Osteoblast (primary cell): ENCODE measurements at places on chromosomes 5 and 9. TPM values are rescaled to one million over a fixed set of nuclear protein-coding genes. Genes with fewer than 3 reads are reported as not detected.

DNA sequence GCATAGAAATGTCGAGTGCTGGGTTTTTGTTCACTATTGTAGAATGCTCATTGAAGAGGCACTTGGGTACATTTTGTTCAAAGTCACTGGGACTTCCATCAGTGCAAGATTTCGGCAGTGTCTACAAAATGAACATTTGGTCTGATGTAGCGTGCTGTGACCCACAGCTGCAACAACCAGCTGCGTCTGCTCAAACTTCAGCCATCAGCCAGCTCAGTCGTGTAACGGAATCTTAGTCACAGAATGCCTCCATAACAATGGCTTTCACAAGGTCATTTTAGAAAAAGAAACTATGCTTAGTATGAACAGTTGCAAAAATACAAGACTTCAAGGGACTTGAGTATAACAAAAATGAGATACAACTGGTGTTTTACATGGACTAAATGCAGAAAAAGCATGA lies 828.1 kb upstream of the GRAMD2B start:
- H3K4me3 ChIP-seq: no peak overlapping the region
- H3K36me3 ChIP-seq: no peaks in the 10 kb centered on the region
- no peak overlapping the region for H3K27ac ChIP-seq
- DNase-seq: no peak
- peaks cover 7% of the 10 kb centered on the region for H3K4me1 ChIP-seq

- DNase-seq: peak; percentile 46
- H3K36me3 ChIP-seq: peaks cover 11% of the 10 kb centered on the region
- H3K4me1 ChIP-seq: peaks cover 37% of the 10 kb centered on the region
- no peaks in the 10 kb centered on the region for H3K27me3 ChIP-seq
- peak overlapping the region; percentile 99 for H3K27ac ChIP-seq
These were observed 462 bp downstream of the NUDCD2 start for GRCh38 chr5:163459462-163459818.

DNA sequence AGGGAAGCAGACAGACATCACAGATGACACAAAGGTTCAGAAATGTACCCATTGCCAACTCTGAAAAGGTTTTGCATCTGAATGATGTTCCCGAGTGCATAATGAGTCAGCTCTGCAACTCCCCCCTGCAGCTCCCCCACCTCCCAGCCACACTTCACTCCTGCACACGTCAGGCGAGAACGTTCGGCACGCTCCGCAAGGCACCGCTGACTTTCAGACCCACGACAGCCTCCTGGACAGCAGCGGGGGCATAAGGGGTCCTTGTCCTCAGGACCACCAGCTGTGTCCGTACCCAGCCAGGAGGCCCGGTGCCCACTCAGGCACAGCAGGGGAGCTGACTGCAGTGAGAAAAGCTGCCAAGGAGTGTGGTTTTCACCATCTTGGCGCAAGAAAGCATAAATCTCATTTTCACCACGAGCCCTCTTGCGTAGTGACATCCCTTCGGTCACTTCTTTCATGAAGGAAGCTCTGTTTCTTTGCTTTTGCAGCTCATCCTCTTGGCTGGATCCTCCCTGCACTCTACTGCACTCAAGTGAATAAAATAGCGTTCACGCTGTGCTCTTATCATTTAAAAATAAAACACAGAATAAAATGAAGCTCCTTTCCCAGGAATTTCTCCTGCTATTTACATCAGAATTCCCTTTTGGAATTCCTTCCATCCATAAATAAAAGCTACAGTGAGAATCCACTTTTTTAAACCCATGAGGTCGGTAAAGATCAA lies 9.9 kb downstream of the GFPT2 start:
- no peaks in the 10 kb centered on the region for H3K36me3 ChIP-seq
- peak overlapping the region; percentile 61 for H3K4me3 ChIP-seq
- H3K27ac ChIP-seq: peak overlapping the region; percentile 90
- no peaks in the 10 kb centered on the region for H3K27me3 ChIP-seq
- H3K4me1 ChIP-seq: peaks cover 50% of the 10 kb centered on the region

GRCh38 chr5:84281383-84281782 lies 103.3 kb downstream of the EDIL3 start:
- H3K27me3 ChIP-seq: no peaks in the 10 kb centered on the region
- H3K27ac ChIP-seq: no peak overlapping the region
- DNase-seq: no peak
- no peak overlapping the region for H3K4me3 ChIP-seq
- no peaks in the 10 kb centered on the region for H3K36me3 ChIP-seq

GRCh38 chr9:110125207-110125751 lies 82.7 kb downstream of the C9orf152 start:
- H3K4me1 ChIP-seq: peaks cover 70% of the 10 kb centered on the region
- H3K27ac ChIP-seq: peak overlapping the region; percentile 98
- H3K27me3 ChIP-seq: no peaks in the 10 kb centered on the region
- peaks cover 4% of the 10 kb centered on the region for H3K36me3 ChIP-seq
- peak; percentile 87 for DNase-seq

DNA sequence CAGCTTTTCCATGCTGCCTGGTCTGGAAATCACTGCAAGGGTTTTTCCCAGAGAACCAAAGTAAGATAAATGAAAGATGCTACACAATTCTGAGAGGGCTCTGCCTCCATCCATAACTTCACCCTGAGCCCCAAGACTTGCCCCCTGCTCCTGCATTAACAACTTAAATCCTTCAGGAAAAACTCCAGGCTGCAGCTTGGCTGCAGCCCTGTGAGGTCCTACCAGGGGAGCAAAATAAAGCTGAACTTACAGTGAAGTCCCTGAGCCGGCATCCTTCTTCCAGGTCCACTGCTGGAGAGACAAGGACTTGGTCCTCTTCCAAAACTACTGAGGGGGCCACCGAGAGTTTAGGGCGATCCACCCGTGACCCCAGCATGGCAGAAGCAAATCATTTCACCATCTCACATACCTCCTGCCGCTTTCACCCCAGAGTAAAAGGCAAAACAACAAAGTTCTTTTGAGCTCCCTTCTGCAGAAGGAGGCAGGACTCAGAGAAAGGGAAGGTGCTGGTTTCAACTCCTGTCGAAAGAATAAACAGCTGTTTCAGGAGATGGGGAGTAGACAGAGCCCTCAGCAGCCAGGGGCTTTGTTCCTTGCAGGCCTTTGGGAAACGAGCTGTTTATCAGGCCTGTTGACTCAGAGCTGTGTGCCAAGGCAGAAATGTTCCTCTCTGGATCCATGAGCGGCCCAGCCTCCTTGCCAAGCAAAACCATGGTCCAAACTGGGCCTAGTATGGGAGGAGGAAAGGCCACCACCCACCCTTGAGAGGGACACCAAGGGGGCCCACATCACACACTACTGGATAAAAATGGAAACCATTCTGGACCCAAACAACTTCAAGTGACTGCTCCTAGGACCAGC lies 20.6 kb downstream of the GGTA1 start:
- H3K27me3 ChIP-seq: peaks cover 13% of the 10 kb centered on the region
- no peaks in the 10 kb centered on the region for H3K4me1 ChIP-seq
- no peak overlapping the region for H3K27ac ChIP-seq
- H3K4me3 ChIP-seq: no peak overlapping the region
- DNase-seq: no peak

DNA sequence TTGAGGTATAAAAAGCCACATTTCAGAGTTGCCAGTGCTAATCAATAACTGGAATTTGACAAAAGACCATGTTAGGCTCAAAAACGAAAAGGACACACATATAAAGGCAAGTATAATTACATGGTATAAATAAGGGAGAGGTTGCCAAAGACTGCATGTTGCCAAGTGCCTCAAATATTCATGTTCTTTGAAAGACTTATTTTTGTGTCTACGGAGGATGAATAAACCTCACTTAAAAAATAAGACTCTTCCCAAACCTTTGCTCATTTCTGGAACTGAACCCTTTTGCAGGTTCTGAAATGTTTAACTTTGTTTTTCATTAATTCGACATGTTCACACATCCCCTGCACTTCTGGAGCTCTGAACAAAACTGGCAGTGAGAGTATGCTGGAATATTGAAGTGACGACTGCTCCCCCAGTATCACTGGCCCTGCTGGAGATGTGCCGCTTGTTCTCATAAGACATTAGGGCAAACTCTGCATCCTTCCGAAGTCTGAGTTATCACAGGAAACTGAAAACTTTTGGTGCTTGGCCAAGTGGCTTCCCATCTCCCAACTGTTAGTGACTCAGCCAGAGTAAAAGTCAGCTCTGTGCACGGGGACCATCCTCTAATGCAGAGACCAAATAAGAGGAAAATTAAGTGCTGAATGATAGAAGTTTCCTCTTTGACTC lies 336.8 kb downstream of the GLIS3 start:
- H3K27me3 ChIP-seq: no peaks in the 10 kb centered on the region
- peak; percentile 58 for DNase-seq
- peak overlapping the region; percentile 6 for H3K27ac ChIP-seq
- no peak overlapping the region for H3K4me3 ChIP-seq

- peaks cover 22% of the 10 kb centered on the region for H3K4me1 ChIP-seq
- peak overlapping the region; percentile 71 for H3K27ac ChIP-seq
- no peaks in the 10 kb centered on the region for H3K36me3 ChIP-seq
- no peak overlapping the region for H3K4me3 ChIP-seq
These were observed 94.7 kb upstream of the ADAMTSL1 start for GRCh38 chr9:18379073-18379811.

Gene SPATA31C1
- total RNA-seq: not detected in 2 replicates

Gene KIF3A
- 8.5 and 12.7 TPM in 2 replicates for total RNA-seq

Gene CCL21
- not detected in 2 replicates for total RNA-seq

Gene FOXI1
- not detected in 2 replicates for total RNA-seq

Gene KCNV2
- not detected in 2 replicates for total RNA-seq
